ELF-1 (cell line): ENCODE measurements at places on chromosomes 7 and 10.

- DNase-seq: peak; percentile 44
Observed at GRCh38 chr7:11557627-11558026, 274.4 kb downstream of the THSD7A start.

DNA sequence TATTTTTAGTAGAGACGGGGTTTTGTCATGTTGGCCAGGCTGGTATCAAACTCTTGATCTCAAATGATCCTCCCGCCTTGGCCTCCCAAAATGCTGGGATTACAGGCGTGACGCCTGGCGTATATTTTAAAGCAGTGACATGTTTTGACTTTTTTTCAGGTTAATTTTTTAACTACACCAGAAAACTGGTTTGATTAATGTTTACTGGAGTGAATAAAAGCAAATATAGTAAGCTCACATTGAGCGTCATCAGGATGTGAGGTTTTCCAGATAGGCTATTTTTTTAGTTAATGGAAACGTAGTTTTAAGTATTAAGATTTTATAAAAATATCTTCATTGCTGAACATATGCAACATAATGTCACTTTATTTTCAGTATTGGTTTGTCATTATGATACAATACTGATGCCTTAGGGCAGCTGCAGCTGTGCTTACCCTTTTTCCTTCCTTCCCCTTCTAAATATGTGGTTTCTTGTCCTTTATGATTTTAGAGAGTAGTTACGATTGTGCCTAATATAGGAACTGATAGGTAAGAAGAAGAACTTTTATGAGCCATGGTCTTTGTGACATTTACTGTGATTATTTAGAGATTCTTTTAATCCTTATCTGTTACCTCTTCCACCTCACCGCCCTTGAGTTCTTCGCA lies 37.3 kb downstream of the TMEM60 start:
- no peak for DNase-seq

- DNase-seq: no peak
Observed at GRCh38 chr10:74072503-74072902, 74.6 kb downstream of the VCL start.

DNA sequence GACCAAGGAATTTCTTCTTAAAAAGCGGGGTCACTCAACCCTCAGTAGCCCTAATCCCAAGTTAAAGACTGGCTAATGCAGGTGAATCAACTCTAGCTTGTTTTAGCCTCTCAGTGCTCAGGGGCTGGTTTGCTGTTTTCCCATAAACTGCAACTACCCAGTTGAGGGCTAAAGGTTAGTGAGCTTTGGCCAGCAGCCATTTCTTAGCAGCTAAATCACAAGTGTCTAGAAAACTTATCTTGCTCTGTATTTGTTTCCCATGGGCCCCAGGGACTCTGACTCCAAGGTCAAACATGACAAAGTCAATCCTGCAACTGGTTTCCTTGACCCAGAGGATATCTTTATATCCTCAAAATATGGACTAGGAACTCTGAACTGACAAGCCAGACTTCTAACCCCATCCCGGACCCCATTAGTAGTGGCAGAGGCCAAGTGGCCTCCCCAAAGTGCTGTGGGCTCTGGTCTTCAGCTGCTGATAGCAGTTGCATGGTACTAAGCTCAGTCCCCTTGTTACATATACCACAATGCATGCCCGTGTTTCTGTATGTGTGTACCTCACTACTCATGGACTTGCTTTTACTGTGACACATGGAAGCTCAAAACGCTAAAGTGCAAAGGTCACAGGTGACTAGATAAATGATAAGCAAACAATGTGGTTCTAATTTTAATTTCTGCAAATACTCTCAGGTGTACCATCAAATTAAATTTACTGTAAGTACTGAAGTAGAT lies 793.0 kb upstream of the IGFBP3 start:
- no peak for DNase-seq

GRCh38 chr10:48844616-48845015 lies 95.0 kb downstream of the LRRC18 start:
- DNase-seq: no peak

- no peak for DNase-seq
Observed at GRCh38 chr7:101094376-101094775, 9.1 kb downstream of the TRIM56 start.

GRCh38 chr7:107856806-107857540 lies 34.0 kb upstream of the DLD start:
- no peak for DNase-seq

GRCh38 chr7:113800826-113801225 lies 118.0 kb downstream of the PPP1R3A start:
- DNase-seq: no peak

DNA sequence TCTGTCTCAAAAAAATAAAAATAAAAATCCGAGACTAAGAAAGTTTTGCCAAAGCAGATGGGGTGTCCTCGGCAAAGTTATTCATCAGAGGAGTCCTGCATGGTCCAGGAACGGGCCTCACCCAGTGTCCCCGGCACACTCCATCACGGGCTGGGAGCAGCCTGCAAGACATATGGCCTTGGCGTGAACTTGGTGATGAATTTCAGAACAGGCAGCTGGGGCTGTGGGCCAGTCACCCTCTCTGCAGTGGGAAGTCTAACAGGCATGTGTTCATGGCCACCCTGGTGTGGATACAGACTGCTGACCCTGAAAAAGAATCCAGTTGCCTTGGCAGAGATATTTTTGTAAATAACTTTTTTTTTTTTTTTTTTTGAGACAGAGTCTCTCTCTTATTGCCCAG lies 34.7 kb downstream of the NPTX2 start:
- DNase-seq: no peak

- DNase-seq: no peak
Observed at GRCh38 chr10:67549390-67549789, 146.6 kb downstream of the CTNNA3 start.

GRCh38 chr10:14553448-14553847 lies 221.2 kb downstream of the FAM107B start:
- DNase-seq: no peak

- no peak for DNase-seq
Observed at GRCh38 chr7:107813524-107813923, 10.5 kb upstream of the SLC26A3 start.

DNA sequence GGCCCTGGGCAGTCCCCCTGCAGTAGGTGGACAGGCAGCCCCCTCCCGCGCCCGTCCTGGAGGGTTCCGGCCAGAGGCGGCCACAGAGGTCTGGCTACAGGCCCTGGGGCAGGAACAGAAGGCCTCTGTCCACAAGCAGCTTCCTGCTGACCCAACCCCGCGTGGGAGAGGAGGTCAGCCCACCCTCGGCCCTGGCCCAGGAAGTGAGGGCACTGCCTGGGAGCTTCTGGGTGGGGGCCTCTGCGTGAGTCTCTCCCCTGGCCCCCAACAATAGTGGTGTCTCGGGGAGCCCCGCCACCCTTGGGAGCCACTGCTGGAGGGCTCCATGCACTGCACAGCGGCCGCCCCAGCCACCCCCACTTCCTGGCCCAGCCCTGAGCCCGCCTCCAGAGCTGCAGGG lies 4.7 kb downstream of the MICALL2 start:
- no peak for DNase-seq

DNA sequence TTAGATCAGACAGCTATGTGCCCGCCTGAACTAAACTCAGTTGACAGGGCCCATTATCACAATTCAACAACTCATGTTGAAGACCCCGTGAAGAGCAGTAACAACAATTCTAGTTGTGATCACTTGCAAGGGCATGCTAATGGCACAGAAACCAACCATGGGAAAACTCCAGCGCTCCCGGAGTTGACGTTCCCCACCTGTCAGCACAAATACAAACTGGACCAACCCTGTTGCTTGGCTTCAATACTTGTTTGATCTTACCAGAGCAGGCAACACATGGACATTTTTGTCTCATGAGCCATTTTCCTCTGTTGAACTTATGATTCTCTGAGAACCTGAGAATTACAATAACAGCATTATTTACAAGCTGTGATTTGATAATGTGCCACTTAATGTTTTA lies 119.0 kb upstream of the LANCL2 start:
- no peak for DNase-seq

GRCh38 chr7:104328296-104328969 lies at the start of gene LHFPL3:
TSS of gene LHFPL3 (plus strand) at chr7:104328603.
- peak; percentile 23 for DNase-seq

DNA sequence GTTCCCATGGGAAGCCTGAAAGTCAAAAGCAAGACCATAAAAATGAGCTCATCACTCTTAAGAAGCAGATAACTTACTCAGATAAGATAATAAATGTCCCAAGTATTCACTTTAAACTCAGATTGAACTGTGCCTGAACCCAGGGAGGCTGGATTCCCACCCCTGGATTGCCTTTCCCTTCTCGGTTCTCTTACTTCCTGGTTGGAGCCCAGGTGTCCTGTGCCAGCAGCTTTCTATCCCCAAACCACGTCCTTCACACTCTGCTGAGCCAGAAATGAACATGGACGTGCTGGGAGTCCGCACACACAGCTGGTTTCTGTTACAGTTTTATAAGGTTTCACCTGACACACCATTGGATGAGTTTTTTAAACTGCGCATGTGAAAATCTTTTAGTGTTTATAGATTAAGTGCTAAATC lies 636.2 kb upstream of the IGFBP3 start:
- DNase-seq: no peak

GRCh38 chr10:29555746-29556481 lies 78.9 kb downstream of the SVIL start:
- peak; percentile 60 for DNase-seq

- DNase-seq: no peak
Observed at GRCh38 chr7:131358636-131359035, 31.0 kb downstream of the MKLN1 start.

DNA sequence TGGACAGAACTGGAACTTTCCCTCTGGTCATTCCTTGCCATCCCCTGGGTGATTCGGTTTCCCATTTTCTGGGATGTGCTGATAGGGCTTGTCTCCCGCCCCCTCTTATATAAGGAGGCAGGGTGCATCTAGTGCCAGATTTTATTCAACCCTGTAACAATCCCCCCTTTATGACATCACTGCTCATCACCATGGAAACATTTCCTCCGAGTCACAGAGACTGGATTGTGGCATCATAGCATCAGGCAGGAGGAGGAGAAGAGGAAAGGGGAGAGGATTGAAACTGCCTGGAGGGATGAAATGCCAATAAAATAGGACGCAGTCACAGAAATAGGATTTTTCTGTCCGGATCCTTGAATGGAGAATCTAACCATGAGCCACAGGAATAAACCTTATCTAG lies 25.0 kb downstream of the SORCS3 start:
- DNase-seq: no peak

GRCh38 chr7:108197371-108198091 lies 67.4 kb upstream of the LAMB4 start:
- DNase-seq: no peak

- no peak for DNase-seq
Observed at GRCh38 chr10:80133206-80133605, 676 bp downstream of the PLAC9 start.

GRCh38 chr7:101924171-101924570 lies 106.7 kb downstream of the CUX1 start:
- no peak for DNase-seq

GRCh38 chr7:114548081-114548980 lies 133.7 kb downstream of the FOXP2 start:
- DNase-seq: no peak

- DNase-seq: peak; percentile 40
Observed at GRCh38 chr7:41002741-41003610, 699.9 kb downstream of the INHBA start.

DNA sequence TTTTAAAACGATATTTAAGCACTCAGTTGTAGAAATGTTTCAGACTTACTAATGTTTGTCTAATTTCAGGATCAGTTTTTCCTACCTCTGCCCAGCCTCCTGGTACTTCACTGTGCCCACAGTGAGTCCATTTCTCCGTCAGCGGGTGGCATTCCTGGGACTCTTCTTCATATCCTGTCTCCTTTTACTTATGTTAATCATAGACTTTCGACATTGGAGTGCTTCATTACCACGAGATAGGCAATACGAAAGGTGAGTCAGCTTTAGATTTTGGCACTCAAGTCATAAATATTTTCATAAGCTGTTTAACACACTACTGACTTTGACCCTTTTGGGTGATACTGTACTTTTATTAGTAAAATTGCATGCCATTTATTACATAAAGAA lies 2.1 kb downstream of the ENTPD7 start:
- DNase-seq: no peak

DNA sequence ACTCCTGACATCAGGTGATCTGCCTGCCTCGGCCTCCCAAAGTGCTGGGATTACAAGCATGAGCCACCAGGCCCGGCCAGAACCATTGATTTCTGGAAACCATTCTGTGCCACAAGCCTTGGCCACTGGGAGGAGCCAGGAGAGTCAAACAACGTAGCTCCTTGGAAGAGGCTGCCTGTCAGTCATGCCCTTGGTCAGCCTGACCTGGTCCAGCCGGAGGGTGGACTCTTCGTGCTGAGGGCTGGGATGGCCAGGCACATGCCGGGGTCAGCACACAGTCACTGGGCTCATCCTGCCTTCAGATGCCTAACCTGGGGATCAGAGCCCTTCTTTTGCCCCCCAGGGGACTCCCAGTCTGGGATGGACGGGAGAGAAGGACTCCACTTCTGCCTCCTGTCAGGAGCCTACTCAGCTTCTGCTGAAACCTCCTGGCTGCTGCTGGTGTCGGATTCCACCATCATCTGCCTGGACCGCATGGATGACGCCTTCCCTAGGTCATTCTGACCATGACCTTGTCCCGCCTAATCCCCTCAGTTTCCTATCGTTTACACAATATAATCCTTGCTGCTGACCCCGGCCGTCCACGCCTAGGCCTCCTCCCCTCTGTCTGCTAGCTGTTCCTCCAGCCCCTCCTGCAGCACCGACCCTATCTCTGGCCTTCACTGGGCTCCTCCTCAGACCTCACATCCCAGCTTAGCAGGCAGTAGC lies 30.4 kb downstream of the TMEM270 start:
- DNase-seq: peak; percentile 42

DNA sequence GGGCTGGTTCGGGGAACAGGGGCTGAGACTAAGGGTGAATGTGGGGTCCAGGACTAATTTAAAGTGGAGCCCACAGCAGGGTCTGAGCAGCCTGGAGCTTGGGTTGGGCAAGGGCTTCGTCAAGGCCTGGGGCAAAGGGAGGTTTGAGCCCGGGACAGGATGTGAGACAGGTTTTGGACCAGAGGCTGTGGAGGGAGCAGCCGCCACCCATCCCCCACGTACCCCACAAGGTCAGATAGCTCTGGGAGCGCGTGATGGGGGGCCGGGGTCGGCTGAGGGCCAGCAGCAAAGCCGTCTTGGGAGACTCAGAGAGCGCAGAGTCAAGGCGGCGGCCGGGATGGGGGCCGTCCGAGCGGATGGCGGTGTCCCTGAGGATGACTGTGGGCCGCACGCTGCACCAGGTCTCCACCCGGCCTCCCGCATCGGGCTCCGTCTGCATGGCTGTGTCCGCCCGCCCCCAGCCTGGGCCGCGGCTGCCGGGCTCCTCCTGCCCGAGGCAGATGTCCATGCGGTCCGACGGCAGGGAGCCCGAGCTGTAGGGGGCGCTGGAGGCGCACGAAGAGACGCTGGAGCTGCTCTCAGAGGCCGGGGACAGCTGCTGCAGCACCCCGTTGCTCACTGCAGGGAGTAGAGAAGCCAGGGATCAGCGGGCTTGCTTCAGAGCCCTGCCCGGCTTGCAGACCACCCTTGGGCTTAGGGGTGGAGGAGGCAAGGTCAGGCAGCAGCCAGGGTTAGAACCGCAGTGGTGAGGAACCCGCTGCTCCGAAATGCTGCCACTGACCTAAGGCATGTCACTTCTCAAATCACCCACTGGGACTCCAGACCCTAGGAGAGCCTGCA lies 12.1 kb downstream of the PDZD7 start:
- peak; percentile 92 for DNase-seq
